ENCODE measurements at places on chromosomes 11 and 22.

DNA sequence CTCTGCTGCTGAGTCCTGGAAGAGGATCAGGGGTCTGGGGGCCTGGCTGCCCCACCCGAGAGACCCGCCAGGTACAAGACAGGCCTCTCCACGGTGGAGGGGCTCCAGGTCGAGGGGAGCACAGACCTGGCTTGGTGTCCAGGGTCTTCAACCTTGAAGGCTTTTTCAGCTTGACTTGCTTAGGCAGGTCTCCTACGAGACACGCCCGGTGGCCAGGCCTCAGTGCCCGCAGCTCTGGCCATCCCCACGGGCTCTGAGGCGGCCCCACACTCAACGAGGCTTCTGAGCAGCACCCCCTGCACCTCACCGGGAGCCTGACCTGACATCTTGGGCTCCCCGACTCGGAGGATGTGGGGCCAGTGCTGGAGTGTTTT, 6.6 kb upstream of the PLXNB2 start:
- DNase-seq = no peak

DNA sequence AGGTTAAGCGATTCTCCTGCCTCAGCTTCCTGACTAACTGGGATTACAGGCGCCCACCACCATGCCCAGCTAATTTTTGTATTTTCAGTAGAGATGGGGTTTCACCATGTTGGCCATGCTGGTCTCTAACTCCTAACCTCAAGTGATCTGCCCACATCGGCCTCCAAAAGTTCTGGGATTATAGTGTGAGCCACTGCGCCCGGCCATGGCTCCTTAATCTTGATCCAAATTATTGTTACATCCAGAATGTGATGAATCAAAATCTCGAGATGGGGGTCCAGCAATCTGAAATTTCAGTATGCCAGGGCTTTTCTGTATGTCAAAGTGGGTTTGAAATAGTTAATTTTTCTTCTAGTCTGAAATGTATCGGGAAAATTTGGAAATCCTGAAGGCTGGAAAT, 3.7 kb downstream of the RPL27A start:
- no peak for DNase-seq

GRCh38 chr11:33160136-33160535, 1.1 kb downstream of the CSTF3 start:
- peak; percentile 58 for DNase-seq

- DNase-seq = no peak
Observed at GRCh38 chr22:47016631-47017030, 254.2 kb downstream of the TBC1D22A start.

DNA sequence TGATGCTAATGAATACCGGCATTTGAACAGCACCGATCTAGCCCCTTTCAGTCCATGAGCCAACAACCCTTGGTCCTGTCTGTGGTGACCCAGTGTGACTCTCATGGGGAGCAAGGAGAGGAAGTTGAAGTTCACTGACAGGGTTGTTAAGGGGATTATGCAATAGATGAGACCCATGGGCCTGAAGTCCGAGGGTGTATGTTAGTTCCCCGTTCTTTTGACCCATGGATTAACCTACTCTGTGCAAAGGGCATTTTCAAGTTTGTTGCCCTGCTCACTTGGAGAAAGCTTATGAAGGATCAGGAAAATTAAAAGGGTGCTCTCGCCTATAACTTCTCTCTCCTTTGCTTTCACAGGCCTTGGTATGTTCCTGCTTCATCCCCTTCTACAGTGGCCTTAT, 4.9 kb downstream of the PNPLA3 start:
- peak; percentile 80 for DNase-seq
